ENCODE measurements at places on chromosomes 13 and 19.

DNA sequence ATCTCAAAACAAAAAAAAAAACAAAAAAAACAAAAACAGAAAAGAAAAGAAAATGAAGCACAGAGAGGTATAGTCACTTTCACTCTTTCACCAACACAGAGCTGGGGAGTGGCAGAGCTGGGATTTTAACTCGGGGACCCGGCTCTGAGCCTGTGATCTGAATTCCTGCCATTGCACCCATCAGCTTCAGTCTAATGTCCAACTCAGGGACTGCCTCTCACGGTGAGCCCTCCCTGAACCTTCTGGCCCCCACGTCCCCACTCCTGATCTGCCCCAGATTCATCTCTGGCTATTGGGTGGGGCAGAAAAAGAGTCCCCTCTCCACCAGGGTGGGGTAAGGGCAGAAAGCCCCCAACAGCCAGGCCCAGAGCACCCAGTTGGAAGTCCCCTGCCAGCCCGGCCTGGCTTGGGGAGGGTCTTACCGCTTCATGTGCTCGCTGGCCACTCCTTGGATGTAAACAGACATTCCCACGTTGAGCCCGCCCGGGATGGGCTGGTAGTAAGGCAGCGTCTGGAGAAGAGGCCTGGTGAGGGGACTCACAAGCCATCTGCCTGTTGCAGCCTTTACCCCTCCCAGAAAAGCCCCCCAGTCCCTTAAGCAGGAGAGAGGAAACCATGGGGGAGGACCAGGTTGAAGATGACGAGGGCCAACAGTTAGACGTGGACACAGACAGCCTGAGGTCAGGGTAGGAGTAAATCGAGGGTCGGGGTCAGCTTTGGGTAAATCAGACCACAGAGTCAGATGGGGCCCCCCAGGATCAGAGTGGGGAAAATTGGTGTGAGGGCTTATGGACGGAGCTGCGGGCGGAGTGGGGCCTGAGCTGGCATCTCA is 520 bp downstream of the LGALS4 start:
- no peak for DNase-seq

DNA sequence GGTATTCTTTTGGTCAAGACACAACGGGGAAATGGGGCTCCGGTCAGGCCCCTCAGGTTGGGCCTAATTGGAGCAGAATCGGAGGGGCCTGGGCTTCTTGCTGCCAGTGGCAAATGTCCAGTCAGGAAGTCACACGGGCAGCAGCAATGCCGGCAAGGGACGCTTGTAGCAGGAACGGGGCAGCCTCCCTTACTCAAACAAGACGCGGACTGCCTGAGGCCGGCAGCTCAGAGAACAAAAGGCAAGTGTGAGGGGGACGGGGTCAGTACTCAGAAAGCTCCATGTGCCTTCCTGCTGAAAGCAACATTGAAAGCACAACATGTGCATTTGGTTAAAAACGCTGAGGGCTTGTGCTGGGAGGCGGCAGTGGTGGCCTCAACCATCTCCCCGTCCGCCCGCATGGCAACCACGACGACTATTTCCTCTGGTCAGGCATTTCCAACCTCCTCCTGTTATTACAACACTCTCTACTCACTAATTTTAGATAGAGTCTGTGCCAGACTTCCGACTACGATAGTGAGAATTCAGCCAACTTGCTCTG is 20.5 kb upstream of the RASA3 start:
- no peak for DNase-seq

DNA sequence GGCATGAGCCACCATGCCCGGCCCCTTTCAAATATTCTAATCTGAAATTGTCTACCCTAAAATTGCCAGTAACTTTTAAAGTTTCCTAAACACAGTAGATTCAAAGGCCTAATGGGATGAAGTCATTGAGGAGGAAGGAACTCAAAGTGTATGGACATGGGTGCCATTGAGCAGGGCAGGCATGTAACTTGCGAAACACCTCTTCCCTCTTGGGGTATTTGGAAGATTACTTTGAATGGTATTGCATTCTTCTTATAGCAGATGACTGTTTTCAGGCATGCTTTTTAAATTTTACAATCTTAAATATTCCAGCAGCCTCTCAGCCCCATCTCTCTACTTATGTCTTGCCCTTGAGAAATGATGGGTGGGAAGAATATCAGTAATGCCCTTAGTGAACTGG is 21.0 kb downstream of the TM9SF2 start:
- DNase-seq: no peak

- no peak for DNase-seq
Observed at GRCh38 chr13:30837227-30838159, 68.6 kb upstream of the MEDAG start.

DNA sequence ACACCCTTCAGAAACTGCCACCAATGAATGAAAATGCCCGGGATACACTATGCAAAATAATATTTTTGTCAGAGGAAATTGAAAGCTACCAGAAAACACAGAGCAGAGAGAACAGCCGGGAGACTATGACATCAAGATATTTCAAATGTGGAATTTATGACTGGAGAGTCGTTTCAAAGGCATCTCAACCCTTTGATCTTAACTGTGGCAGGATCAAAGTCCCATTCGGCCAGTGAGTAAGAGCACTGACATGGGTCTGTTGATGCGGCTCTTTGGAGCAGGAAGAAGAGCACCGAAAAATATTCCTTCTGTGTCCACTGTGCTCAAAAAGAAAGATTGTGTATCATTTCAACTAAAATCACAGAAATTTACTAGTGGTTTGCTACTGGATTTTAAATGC is 201.9 kb downstream of the RFC3 start:
- no peak for DNase-seq

GRCh38 chr13:59501004-59501403 is 662.7 kb downstream of the DIAPH3 start:
- DNase-seq: no peak

DNA sequence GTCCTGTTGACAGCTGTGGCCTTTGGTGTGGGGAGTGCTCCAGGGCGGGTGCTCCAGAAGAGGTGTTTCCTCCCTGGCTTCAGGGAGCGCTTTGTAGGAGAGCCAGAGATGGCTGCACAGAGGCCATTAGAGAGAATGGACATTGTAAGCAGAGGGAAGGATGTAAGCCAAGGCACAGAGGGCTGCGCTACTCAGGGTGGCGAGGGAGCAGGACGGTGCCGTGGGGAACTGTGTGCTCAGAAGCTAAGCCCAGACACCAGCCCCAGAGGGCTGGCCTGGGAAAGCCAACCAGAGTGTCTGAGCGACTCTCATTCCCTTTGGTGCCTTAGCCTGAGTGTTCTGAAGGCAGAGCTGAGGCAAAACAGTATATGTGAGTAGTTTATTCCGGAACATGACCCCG is 92.2 kb downstream of the TSHZ3 start:
- DNase-seq: no peak

DNA sequence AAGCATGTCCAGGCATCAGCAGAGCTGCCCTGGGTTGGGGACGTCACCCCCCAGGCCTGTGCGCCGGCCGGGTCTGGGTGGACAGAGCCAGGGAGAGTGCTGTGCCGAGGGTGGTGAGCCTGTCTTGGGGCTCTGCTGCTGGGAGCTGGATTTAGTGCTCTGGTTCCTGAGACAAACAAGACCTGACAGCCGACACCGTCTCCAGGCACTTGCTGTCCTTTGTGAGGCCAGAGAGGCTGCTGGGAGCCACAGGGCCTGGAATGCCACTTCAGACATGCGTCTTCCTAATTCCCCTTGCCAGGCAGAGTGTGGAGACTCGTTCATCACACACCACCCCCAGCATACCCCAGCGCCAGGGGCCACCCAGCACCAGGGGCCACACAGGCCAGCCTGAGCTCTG is 165.8 kb downstream of the KDM4B start:
- DNase-seq: no peak

- no peak for DNase-seq
Observed at GRCh38 chr19:13839130-13839937, 37.6 kb upstream of the NANOS3 start.

GRCh38 chr13:111338841-111339240 is 18.4 kb downstream of the TEX29 start:
- no peak for DNase-seq

- DNase-seq: no peak
Observed at GRCh38 chr19:14383661-14384555, 2.7 kb downstream of the ADGRE5 start.

- peak; percentile 91 for DNase-seq
Observed at GRCh38 chr19:2702170-2703076, at the start of gene GNG7. GNG7 (minus strand) TSS chr19:2702694; CDS start chr19:2520688, 182,006 bp downstream.

- no peak for DNase-seq
Observed at GRCh38 chr19:17210296-17210695, 4.9 kb upstream of the USE1 start.

DNA sequence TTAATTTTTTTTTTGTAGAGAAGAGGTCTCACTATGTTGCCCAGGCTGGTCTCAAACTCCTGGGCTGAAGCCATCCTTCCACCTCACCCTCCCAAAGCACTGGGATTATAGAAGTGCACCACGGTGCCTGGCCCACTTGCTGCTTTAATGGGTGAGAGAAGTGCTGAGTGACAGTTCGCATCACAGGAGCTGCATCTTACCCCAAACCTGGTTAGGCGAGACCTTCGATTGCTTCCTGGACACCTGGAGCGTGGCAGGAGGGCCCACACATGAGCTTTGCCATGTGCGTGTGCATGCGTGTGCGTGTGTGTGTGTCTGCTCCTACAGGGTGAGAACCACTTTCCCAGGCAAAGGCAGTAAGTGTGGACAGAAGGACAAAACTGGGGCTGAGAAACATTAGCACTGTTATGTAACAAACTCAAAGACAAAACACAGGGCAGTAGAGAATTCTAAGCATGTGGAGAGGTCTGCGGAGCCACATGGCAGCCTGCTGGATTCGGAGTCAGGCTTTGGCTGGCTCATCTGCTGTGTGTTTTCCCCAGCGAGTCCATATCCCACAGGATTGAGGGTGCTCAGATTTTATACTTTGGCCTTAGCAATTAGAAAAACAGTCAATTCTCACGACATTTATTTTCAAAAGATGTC is 11.7 kb upstream of the MTIF3 start:
- peak; percentile 59 for DNase-seq

- DNase-seq: no peak
Observed at GRCh38 chr19:31908080-31908479, 437.3 kb upstream of the ZNF507 start.

- DNase-seq: no peak
Observed at GRCh38 chr13:111384441-111385182, 64.2 kb downstream of the TEX29 start.

GRCh38 chr13:53038993-53039392 is 10.4 kb downstream of the OLFM4 start:
- no peak for DNase-seq

GRCh38 chr13:94996445-94996844 is 284.1 kb upstream of the SOX21 start:
- DNase-seq: no peak

DNA sequence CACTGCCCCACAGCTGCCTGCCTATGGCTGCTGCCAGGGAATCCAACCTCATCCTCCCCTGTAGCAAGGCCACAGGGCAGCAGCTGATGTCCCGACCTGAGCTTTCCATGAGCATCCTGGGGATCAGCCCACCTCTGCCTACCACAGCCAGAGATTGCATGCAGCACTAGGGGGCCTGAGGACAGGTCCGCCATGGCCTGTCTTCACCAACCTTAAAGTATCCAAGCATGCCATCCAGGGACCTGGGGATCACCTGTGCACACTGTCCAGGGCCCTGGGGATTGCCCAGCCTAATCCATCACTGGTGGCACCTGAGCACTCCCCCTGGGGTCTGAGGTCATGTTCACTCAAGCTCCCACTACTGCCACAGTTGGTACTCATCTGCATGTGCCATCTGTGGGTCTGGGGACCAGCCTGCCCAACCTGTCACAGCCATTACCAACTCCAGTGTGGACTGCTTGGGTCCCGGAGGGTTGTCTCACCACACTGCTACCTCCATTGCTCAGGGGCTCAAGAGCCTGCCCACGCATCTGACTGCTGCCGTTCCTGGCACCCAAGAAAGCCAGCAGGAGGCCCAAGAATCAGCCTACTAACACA is 53.0 kb downstream of the KCTD15 start:
- DNase-seq: no peak

GRCh38 chr13:23619068-23619855 is 49.0 kb downstream of the TNFRSF19 start:
- DNase-seq: no peak

GRCh38 chr19:23273022-23273589 is 22.9 kb upstream of the ZNF724 start:
- peak; percentile 70 for DNase-seq

DNA sequence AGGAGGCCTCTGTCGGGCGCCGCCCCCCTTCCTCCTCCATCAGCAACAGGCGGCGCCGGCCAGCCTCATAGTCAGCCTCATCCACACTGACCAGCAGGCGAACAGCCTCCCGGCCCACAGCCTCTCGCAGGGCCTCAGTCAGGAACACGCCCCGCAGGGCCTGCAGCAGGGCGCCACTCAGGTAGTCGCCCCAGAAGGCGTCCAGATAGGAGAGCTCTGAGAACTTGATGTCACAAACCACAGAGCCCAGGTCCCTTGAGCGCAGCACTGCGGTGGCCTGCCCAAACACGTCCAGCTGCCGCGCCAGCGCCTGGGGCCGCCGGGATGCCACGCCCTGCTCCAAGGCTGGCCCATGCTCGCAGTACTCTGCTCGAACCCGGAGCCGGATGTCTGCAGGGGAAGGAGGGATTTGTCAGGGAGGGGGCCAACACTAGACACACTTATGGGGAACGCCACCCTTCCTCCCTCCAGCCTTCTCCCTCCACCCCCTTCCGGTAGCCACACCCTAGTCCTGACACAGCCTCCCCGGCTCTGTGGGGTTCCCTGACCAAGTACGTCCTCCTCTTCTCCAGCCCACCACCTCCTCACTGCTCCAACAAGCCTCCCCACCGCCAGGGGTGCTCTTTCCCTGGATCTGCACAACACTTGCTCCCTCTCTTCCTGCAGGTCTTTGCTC is 17.9 kb downstream of the DEDD2 start:
- no peak for DNase-seq

GRCh38 chr19:44530777-44531176 is 1.3 kb upstream of the CEACAM20 start:
- DNase-seq: no peak

DNA sequence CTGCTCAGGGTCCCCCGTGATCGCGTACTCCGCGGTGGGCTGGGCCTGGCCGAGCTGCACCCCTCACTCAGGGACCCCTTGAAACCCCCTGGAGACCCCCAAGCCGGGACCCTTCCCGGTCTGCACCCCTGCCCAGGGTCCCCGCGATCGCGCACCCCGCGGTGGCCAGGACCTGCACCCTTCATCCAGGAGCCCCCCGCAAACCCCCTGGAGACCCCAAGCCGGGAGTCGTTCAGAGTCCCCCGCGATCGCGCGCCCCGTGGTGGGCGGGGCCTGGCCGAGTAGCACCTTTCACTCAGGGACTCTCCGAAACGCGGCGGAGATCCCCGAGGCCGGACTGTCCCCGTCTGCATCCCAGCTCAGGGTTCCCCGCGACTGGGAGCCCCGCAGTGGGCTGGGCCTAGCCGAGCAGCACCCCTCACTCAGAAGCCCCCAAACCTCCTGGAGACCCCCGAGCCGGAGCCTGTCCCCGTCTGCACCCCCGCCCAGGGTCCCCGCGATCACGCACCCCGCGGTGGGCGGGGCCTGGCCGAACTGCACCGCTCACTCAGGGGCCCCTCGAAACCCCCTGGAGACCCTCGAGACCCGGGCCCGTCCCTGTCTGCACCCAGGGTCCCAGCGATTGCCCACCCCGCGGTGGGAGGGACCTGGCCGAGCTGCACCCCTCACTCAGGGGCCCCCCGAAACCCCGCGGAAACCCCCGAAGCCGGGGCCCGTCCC is 748 bp downstream of the LMNB2 start:
- DNase-seq: no peak

All from cerebellar cortex (tissue), 1 donor.